ENCODE measurements at places on chromosomes 13 and 19. TPM values are rescaled to one million over a fixed set of nuclear protein-coding genes. Genes with fewer than 3 reads are reported as not detected.

The CNFN gene
- total RNA-seq = 3.2 TPM

The PCDH8 gene
- total RNA-seq = 0.52 TPM

The TMEM259 gene
- total RNA-seq = 31.7 TPM

The CARM1 gene
- 97.5 TPM for total RNA-seq

The KLK13 gene
- total RNA-seq = not detected

The SULT2B1 gene
- total RNA-seq = not detected

The PSG3 gene
- not detected for total RNA-seq

The ZNF708 gene
- total RNA-seq = 35.9 TPM

The CNMD gene
- total RNA-seq = 5.5 TPM

The SLC6A16 gene
- total RNA-seq = 5.0 TPM

- DNase-seq = no peak
Observed at GRCh38 chr13:92224052-92224821, 825.8 kb downstream of the GPC5 start.

DNA sequence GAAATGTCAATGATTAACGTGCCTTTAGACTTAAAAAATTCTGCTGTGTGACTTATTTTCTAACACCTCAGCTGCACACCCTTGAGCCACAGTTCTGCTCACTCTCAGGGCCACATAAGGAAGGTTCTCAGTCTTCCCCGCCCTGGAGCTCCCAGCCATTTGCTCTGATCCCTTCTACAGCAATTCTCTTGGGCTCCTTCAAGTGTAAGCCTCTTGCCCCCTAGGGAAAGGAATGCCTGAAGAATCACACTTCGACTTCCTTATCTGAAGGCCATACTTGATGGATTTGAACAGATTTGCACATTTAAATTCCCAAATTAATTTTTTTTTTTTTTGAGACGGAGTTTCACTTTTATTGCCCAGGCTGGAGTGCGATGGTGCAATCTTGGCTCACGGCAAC is 44.2 kb downstream of the RASA3 start:
- DNase-seq = no peak

- no peak for DNase-seq
Observed at GRCh38 chr19:369256-369655, 24.7 kb upstream of the MIER2 start.

- peak; percentile 26 for DNase-seq
Observed at GRCh38 chr13:28137596-28137995, 749 bp upstream of the PAN3 start.

- no peak for DNase-seq
Observed at GRCh38 chr13:110726726-110727125, 13.2 kb downstream of the ING1 start.

GRCh38 chr13:32905864-32906180 is 110.4 kb upstream of the KL start:
- no peak for DNase-seq

GRCh38 chr19:5145521-5146511 is 176.9 kb downstream of the KDM4B start:
- DNase-seq = no peak

DNA sequence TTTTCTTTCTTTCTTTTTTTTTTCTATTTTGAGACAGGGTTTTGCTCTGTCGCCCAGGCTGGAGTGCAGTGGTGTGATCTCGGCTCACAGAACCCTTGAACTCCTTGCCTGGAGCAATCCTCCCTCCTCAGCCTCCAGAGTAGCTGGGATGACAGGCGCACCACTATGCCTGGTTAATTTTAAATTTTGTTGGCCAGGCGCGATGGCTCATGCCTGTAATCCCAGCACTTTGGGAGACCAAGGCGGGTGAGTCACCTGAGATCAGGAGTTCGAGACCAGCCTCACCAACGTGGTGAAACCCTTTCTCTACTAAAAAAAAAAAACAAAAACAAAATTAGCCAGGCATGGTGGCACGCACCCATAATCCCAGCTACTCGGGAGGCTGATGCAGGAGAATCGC is 8.7 kb upstream of the SBNO2 start:
- no peak for DNase-seq

DNA sequence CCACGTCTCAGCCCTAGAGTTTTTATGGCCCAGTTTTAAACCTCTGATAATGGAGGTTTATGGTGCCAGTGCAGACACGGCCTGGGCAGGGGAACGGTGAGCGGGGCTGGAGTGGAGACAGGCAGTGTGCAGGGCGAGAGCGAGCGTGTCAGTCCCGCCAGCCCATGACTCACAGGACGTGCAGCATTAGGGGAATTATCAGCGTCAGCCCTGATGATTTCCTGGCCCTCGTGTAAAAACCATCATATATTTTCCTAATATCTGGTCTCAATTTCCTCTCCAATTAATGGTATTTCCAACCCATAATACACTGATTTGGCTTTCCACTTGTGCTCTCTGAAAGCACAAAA is 104.6 kb upstream of the VSTM2B start:
- no peak for DNase-seq

DNA sequence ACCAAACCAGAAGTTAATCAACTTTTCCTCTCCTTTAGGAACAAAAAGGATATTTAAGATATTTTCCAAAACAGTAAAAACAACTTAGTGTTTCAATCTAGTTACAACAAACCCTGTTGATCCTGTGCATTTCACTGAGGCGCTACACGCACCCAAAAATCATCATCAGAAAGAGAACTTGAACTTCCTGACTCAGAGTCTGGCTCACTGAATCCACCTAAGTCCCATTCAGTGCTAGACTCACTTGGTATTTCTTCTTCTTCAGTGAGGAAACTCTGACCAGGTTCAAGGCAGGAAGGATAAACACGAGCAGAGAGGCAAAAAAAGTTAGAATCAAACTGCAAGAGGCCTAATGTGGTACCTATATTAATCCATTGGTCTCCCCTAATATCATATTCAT is 2.2 kb downstream of the KBTBD6 start:
- DNase-seq = no peak

GRCh38 chr13:66895780-66896179 is 334.4 kb downstream of the PCDH9 start:
- DNase-seq = peak; percentile 9

- DNase-seq = no peak
Observed at GRCh38 chr13:104204177-104204576, 1138.0 kb upstream of the SLC10A2 start.

- DNase-seq = no peak
Observed at GRCh38 chr19:39982883-39983282, 11.9 kb downstream of the PSMC4 start.

- DNase-seq = peak; percentile 75
Observed at GRCh38 chr19:44847144-44848035, 1.3 kb downstream of the NECTIN2 start.

DNA sequence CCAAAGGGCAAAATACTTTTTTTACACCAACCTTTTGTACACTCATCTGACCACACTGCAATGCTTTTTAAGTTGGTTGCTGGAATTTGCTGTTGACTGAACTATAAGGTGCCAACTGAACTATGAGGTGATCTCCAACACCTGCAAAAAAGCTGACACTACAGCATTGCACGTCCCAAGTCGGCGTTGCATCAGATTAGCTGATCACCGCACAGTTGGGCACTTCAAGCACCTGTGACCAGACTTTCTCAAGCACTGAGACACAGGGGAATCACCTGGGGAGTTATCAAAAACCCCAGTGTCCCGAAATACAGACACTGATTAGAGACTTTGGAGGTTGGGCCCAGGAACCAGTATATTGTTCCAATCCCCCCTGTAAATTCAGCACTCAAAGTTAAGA is 1.1 kb downstream of the NLRP11 start:
- DNase-seq = no peak

Measured in neural progenitor cell (in vitro differentiated cells).